ENCODE measurements at places on chromosomes 5 and 9.

DNA sequence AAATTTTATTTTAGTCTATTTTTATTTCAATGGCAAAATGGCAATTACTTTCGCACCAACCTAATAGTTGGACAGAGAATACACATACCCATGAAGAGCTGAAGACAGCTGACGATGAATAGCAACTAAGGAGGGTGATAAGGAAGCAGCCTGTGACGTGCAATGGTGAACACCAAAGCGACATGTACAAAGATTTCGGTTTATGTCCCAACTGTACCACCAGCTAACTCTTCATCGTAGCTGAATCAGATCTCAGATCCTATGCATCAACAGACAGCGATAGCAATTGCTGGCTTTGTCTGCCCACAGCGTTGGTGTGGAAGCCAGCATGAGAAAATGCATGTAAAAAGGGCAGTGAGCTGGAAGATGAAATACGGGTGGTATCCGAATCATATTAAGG lies 130.6 kb upstream of the ANKH start:
- no peak for DNase-seq

DNA sequence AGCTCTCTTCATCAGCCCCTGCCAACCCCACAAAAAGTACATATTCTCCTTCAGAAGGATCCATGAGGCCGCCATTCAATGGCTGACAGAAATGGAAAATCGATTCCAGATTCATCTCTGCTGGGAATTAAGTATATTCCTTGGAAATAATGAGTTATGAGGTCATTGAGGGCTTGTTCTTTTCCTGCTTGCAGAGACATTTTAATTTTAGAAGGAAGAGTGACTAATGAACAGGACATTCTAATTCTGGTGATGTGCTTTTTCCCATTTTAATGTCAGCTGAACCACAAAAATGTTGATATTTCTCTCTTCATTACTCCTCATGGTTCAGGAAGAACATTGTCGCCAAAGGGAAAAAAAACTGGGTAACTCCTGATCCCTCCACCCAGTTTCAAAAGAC lies 314.0 kb downstream of the PIK3R1 start:
- DNase-seq: no peak

GRCh38 chr9:33106827-33107621 lies 30.6 kb upstream of the SMU1 start:
- peak; percentile 14 for DNase-seq

DNA sequence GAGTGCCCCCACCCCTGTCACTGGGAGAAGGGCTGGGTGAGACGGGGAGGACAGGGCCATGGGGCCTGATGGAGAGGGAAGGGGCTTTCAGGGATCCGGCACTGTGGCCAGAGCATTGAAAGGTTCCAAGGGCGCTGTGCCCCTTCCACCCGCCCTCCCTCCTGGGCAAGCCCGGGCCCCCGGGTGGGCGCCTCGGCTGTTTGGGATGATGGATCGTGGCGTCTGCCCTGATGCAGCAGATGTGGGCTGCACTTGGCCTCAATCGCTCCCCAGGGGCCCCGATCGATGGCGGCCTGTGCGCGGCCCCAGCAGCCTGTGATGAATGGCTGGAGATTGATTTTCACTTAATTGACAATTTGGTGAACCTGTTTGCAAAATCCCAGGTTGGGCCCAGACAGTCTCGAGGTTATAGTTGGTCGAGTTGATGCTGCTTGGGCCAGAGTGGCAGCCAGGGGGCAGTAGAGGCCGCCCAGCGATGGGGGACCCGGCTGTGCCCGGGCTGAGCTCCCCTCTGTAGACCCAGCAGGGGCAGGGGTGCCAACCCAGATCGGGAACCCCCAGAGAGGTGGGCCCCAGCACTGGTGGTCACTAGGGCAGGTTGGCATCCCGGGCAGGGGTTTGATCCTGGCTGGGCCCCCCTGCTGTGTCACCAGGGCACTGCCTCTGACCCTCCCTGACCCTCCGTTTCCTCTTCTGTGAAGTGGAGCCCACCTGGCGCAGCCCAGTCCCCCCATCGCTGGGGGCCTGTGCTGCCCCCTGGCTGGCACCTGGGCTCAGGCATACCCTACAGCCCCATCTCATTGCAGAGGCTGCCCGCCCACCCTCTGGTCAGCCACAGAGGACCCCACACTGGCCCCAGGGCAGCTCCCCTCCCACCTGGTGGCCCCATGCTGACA lies 34.7 kb downstream of the LHX3 start:
- peak; percentile 47 for DNase-seq

DNA sequence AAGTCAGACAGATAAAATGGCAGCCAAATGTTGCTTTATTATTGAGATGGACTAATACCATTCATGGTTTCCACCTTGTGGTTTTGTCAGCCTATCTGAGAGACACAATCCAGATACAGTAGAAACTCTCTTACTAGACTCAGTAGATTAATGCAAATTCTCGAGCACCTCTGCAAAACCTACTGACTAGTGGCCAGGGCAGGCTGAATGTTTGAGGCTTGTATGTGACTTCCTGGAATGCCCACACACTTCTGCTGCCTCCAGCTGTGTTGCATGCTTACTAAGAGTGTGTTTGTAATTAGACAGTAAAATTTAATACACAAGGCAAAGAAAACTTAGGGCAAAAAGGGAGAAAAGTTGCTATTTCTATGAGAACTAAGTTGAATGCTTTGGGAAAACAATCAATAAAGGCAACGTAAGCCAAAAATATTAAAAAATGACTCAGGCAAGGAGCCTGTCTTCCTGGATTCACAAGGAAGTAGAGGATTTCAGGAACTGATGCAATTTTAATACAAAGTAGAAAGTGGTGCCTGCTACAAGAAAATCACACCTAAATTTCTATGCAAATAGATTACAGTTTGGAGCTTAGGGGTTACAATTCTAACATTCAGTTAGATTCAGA lies 30.2 kb upstream of the CCNG1 start:
- peak; percentile 60 for DNase-seq

DNA sequence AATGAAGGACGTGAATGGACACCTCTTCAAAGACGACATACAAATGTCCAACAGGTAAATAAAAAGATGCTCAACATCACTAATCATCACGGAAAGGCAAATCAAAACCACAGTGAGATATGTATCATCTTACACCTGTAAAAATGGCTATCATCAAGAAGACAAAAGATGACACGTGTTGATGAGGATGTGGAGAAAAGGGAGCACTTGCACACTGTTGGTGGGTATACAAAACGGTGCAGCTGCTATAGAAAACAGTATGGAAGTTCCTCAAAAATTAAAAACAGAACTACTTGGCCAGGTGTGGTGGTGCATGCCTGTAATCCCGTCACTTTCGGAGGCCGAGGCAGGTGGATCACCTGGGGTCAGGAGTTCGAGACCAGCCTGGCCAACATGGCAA lies 47.9 kb downstream of the STK10 start:
- DNase-seq: no peak

GRCh38 chr9:134293611-134294152 lies 32.6 kb upstream of the RXRA start:
- peak; percentile 21 for DNase-seq

GRCh38 chr5:140176031-140176387 lies 1.0 kb downstream of the CYSTM1 start:
- DNase-seq: no peak

DNA sequence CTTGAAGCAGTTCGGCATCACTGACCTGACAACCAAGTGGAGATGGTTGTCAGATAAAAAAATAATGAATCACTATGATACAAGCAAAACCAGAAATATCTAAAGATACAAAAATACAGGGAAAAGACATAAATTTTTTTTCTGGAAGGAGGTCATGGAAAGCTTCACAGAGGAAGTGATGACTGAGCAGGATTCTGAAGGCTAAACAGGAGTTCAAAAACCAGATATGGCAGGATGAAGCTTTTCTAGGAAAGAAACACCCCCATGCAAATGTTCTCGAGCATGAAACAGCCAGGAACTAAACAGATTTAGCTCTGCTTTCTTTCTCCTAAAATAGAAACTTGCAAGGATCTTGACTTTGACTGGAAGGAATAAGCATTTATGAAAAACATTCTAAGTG lies 60.7 kb upstream of the IFNE start:
- no peak for DNase-seq

GRCh38 chr5:126927429-126927828 lies 102.9 kb downstream of the MARCHF3 start:
- no peak for DNase-seq

GRCh38 chr9:81719972-81720371 lies 30.6 kb upstream of the TLE1 start:
- no peak for DNase-seq

- no peak for DNase-seq
Observed at GRCh38 chr9:69400470-69400869, 75.5 kb downstream of the ENTREP1 start.

DNA sequence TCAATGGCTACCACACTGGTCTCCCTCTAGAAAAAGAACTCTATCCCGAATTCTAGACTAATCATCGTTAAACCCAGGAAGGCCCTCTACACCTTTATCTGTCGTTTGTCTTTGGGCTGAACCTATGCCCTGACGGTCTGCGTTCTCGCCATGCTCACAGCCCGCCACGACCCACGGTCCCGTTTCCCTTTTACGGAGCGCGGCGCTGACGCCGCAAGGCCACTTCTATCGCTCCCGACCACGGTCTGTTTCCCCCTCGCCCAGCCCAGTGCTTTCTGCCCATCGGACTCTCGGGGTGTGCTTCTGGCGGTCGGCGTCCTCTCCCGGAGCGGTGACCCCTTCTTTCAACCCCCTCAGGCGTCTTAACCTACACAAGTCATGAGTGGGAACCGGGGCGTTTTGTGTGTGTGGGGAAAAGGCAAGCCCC lies 974 bp downstream of the C9orf40 start:
- peak; percentile 47 for DNase-seq

DNA sequence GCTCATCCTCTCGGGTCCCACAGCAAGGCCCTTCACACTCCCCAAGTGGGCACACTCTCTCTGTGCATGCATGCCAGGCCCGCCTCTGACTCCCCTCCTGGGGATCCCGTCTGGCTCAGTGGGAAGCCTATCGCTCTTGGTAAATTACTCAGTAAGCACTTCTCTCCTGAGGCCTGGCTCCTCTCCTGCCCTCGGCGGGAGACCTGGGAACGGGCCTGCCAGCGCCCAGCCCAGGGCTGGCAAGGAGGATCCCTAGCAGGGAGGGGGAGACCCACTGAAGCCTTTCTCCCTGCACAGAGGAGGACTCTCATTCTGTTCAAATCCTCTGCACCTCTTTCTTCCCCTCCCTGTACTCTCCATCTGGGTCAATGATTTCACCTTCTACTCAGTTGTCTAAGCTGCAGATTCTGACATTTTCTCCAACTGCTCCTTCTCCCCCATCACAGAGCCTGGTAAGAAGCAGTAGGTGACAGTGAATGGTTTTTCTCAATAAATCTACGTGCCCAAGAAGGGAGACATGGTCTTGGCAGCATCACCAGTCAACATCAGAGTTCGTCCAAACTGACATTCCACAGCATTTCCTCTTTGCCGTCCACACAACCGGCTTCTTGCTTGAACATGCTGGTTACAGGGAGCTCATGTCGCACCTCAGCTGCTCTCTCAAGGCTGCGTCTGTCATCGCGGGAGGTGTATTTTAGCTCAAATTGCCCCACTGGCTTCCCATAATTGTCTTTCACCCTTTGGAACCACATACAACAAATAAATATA lies 81.9 kb downstream of the GPR21 start:
- no peak for DNase-seq

- no peak for DNase-seq
Observed at GRCh38 chr5:38515646-38516045, 40.8 kb downstream of the LIFR start.
